ENCODE measurements at places on chromosomes 5 and 9.

- DNase-seq = no peak
Measured at GRCh38 chr5:75433814-75434506, 77.5 kb downstream of the CERT1 start.

DNA sequence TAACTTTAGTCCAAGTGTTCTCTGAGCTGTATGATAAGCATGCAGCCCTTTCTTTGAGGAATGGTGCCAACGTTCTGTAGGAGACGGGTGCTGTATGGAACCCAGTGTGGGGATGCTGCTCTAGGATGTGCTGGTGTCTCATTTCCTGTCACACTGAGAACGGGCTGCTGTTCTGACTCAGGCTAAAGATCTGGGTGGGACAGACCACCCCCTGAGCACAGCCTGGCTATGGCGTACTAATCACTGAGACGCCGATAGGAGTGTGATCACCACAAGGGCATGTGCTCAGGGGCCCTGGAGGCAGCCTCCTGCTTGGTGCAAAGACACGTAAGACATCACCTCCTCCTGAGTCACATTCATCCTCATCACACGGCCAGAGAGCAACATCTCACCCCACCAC lies 240.4 kb downstream of the IRX2 start:
- DNase-seq = no peak

GRCh38 chr5:54205918-54206317 lies 104.5 kb downstream of the ARL15 start:
- no peak for DNase-seq

DNA sequence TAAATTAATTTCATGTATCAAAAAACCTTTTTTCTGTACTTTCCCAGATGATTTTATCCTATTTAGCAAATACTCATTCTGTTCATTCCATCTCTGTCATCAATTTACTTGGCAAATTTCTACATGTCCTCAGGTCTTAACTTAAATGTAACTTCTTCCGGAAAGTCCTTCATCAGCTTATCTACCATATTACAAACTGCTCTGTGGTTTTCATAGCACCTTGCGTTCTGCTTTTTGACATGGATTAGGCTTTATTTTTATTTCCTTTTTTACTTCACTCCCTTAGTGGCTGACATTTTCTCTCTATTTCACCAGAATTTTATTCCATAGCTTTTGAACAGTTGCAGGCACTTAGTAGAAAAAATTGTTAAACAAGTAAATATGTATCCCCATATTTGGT lies 1040.8 kb downstream of the TAF11L14 start:
- no peak for DNase-seq

DNA sequence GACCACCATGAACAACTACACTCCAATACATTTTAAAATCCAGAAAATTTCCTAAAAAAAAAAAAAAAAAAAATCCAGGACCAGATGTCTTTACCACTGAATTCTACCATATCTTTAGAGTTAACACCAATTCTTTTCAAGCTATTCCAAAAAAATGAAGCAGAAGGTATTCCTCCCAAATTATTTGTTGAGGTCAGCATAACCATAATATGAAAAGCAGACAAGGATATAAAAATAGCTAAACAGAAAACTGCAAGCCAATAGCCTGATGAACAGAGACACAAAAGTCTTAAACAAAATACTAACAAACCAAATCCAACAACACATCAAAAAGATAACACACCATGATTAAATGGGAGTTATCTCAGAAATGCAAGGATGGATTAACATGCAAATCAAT lies 695.4 kb downstream of the PTPRD start:
- no peak for DNase-seq

- DNase-seq = peak; percentile 19
Measured at GRCh38 chr5:127723571-127723970, 20.4 kb downstream of the CCDC192 start.

- DNase-seq = peak; percentile 72
Measured at GRCh38 chr5:671459-672328, 21.5 kb downstream of the TPPP start.

DNA sequence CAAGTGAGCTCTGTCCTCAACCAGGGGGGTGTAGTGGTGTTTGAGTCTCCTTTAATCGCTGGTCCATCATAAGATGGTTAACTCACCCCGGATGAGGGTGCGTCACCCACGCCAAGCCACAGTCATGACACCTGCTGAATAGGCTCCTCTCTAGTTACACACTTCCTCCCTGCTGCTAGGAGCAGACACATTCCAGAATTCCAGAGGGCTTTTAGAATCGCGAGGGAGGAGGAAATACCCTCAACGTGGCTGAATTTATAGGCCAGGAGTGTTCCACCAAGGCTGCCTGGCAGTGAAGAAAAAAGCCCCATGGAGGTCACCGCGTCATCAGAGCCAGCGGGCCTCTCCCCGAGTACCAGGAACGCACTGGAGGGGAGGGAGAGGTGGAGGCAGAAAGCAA lies 5.1 kb downstream of the GLRX start:
- DNase-seq = no peak

DNA sequence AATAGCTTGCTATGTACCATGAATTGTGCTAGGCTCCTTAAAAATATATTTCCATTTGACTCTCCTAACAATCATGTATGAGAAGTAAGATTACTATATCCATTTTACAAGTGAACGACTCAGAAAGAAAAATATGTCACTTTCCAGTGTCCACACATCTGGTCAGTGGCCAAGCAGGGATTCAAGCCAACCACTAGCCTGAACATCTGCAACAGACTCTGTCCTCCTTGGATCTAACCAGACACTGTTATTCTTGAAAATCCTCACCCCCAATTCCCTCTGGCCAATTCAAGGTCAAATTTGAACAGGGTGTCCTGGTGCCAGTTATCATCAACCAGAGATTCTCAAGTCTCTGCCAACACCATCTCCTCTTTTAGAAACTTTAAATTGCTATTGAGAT lies 344.1 kb upstream of the WWC1 start:
- DNase-seq = peak; percentile 42

DNA sequence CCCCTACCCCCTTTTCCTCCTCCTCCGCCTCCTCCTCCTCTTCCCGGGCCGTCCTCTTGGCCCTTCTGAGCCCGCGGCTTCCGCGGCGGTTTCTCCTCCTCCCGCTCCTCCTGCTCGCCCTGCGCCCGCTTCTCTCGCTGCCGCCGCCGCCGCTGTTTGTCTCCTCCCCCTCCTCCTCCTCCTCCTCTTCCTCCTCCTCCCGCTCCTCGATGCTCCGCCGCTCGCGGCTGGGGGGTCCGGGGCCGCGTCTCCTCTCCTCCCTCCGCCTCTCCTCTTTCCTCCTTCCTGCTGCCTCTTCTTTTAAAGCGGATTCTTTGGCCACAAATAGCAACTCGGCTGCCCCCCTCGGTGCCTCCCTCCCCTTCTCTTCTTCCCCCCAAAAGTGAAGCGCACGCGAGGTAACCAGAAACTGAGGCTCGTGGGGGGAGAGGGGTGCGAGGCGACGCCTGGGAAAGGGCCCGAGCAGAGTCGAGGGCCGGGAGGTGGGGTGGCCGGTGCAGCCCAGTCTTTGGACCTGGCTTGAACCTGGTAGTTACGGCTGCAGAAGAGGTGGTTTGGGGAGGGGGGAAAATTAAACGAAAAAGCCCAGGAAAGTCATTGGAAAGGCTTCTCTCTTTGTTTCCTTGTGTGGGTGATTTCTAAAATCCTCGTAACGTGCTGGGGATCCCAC lies 1058.5 kb upstream of the DMAC1 start:
- peak; percentile 71 for DNase-seq

GRCh38 chr5:166959766-166960165 lies 1331.7 kb upstream of the WWC1 start:
- no peak for DNase-seq

GRCh38 chr5:124438903-124439281 lies 307.5 kb downstream of the ZNF608 start:
- no peak for DNase-seq

DNA sequence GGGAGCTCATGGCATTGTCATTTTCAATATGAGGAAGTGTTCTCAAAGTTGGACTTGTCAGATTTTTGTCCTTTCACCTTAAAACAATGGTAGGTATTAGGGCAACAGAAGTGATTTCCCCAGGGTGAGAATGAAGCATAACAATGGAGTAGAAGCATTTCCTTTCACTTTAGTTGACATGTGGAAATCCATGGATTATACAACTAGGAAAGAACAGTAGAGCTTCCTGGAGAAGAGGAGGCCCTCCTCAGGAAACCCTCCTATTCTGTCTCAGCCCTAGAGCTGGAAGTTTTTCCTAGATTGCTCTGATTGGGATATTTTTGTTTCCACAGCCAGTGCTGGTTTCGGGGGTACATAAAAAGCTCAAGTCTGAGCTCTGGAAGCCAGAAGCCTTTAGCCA lies 13.8 kb upstream of the REEP2 start:
- no peak for DNase-seq

DNA sequence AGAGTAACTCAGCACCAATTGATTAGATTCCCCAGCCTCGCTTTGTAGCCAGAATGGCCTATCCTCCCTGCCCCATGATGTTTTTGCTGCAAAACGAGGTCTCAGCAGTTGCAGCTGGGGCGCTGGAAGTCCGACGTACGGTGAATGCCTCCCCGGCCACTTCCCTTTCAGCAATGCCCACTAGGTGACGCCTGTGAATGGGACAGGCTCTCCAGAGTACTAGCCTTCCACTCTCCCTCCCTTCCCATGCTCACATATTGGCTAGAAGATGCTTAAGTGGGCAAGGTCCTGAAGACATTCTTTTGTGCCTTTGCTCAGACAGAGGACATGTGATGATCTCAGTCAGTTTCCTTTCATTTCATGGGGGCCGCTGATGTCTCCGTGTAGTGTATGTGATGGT lies 50.8 kb downstream of the DMRT2 start:
- peak; percentile 63 for DNase-seq

GRCh38 chr9:97636903-97637302 lies 3.3 kb downstream of the NCBP1 start:
- DNase-seq = no peak

GRCh38 chr5:150599917-150600511 lies 40.4 kb upstream of the SYNPO start:
- peak; percentile 69 for DNase-seq

- no peak for DNase-seq
Measured at GRCh38 chr5:124876566-124876965, 130.1 kb upstream of the ZNF608 start.
